Stomach (tissue), 19 donors: ENCODE measurements at places on chromosomes 12 and 14. TPM values are rescaled to one million over a fixed set of nuclear protein-coding genes. Genes with fewer than 3 reads are reported as not detected.

- no peak for DNase-seq
These were observed 69.5 kb upstream of the SLC24A4 start for GRCh38 chr14:92253381-92253894.

GRCh38 chr12:89959179-89959578, 250.5 kb upstream of the ATP2B1 start:
- no peak for DNase-seq

- DNase-seq: no peak
These were observed 105.8 kb downstream of the TGFB3 start for GRCh38 chr14:75875958-75876357.

DNA sequence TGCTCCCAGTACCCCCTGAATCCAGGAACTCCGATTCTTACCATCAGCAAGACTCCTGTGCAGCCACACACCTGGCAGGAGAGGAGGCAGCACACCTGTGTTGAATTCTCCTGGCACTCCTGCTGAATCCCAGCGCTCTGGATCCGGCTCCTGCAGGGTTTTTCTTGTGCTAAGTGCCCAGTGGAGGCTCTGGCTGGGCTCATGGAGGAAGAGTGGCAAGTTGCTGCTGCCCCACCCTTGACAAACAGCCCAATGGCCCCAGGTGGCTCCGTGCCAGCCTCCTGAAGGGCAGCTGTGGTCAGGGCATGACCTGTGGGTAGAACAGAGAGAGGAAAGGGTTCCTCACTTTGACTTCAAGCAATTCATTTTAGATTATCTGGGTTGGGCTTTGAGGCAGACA, 20.0 kb downstream of the CRACR2A start:
- peak; percentile 78 for DNase-seq

LETMD1 gene
- 527 TPM for total RNA-seq

IL26 gene
- not detected for total RNA-seq

OTOGL gene
- 0.58 TPM for total RNA-seq
